ENCODE measurements at places on chromosomes 7 and 10. TPM values are rescaled to one million over a fixed set of nuclear protein-coding genes. Genes with fewer than 3 reads are reported as not detected.

DNA sequence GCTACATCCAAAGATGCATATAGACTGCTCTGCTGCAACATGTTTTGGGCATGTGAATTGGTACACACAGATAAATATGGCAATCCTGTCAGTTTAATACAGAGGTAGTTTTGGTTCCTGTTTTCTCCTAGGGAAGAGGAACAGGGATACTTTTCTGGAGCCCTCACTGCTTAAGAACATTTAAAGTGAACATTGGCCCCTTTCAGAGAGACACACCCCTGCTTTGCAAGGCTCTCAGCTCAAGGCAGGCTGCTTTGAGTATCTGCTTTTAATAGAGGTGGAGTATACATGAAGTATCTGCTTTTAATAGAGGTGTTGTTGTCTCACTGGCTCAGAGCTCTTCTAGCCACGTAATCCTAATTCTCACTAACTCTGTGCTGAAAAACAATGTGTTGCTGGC, 38.9 kb downstream of the CYP51A1 start:
- DNase-seq, result no peak

- no peak for DNase-seq
Measured at GRCh38 chr7:153193144-153193595, 433.6 kb downstream of the ACTR3B start.

- DNase-seq, result no peak
Measured at GRCh38 chr10:21337171-21337792, 188.2 kb downstream of the SKIDA1 start.

DNA sequence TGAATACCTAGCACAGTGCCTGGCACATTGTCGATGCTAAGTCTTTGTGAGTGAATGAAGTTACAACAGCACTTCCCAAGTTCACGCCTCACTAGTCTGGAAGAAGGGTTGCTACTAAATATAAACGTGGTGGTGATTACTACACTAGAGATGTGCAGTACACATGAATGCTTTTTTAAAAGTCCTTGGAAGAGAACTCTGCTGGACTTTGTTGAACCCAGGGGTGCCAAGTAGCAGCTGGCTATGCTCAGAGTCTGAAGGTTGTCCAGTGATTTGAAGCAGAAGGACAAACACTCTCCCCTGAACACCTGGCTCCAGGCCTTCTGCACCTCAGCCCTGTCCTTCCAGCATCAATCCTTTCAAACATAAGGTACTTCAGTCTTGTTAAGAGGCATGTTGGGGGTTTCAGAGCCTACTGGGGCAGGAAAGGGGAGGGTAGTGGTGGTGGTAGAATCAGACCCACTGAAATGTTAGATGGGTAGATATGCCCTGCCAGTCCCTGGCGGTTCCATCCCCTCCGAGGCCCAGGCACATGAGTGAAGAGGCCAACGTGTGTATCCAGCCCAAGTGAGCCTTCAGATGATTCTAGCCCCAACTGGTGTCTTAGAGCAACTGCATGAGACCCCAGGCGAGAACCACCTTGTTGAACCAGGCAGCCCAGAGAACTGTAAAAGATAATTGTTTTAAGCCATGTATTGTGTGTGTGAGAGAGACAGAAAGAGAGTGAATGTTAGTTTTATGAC, 94.4 kb downstream of the TAX1BP1 start:
- no peak for DNase-seq

DNA sequence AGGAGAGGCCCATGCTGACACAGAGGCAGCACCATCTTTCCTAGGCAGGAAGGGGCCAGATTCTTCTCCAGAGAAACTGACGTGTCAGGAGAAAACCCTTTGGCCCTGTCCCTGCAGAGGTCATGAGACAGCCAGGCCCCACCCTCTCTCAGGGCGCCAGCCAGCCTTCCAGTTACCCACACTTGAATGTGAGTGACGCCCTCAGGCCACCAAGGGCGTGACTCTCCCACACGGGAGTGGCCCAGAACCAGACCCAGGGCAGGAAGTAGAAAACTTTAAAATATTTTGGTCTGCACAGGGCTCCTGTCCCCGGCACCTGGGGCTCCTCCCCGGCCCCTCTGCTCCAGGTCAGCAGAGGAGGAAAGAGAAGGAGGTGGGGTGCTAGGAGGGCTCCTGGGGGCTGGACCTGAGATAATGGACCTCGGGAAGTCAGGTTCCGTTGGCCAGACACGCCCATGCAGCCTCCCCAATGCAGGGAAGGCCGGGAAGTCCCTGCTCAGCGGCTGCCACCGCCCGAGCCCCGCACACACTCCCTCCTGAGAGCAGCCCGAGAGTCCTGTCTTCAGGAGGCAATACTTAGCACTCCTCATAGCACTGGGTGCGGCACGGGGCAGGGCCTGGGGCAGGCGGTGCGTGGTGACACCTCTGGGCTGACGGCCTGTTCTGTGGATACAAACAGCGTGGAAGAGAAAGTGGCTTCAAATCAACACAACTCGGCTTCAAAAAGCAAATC, 67.0 kb upstream of the CFAP46 start:
- DNase-seq, result no peak

GRCh38 chr7:5036446-5036845, 9.2 kb upstream of the RBAK start:
- no peak for DNase-seq

GRCh38 chr7:2728316-2729030, 40.5 kb downstream of the AMZ1 start:
- DNase-seq, result no peak

GRCh38 chr10:62817766-62818425, 1.7 kb upstream of the EGR2 start:
- no peak for DNase-seq

DNA sequence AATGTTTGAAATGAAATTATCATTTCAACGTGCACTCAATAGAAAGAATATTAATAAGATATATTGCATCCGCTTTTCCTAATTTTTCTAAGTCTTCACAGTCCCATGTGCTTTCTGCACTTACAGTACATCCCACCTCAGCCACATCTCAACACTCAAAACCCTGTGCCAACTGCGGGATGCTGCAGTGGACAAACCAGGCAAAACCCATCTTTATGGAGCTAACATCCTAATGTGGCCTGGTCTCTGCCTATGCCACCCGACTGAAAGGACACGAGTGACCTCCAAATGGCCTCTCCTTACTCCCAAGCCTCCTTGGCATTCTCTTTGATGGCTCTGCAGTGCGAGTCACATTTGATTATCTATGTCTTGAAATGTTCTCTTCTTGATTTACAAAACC, 57.4 kb upstream of the ADRB1 start:
- DNase-seq, result no peak

DNA sequence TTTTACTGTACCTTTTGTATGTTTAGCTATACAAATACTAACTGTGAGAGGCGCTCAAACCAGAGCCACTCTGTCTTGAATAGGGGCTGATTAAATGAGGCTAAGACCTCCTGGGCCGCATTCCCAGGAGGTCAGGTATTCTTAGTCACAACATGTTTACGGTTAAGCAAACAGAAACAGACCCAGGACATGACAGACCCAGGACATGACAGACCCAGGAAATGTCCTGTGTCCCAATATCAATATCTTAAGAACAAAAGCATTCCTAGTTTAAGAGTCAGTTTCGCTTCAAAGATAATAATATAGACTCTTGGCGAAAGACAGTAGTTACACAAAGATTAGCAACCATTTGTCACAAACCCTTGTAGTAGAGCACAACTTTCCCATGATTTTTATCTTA, 304.5 kb downstream of the CCSER2 start:
- DNase-seq, result no peak

DNA sequence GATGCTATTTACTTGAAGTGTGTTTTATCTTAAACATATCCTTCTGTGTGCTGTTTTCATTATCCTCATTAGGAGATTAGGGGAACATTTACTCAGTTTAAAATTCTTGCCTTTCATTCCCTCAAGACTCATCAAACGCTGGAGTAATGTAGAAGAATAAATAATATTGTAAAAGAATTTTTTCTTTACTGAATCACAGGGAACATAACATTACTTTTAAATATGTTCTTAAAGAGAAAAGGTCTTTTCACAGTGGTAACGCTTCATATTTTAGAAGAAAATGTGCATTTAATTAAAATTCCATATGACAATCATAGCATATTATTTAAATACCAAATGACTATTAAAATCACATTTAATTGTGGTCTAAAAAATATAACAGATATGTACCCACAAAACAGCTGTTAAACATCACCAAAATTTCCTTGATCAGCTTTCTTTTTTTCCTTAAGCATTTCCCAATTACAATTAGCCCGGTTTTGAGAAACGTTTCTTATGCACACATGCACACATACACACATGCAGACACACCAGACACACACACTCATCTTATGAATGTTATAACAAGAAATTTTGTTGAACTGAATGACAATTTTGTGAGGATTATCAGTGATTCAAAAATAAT, 102.0 kb upstream of the GLI3 start:
- no peak for DNase-seq

DNA sequence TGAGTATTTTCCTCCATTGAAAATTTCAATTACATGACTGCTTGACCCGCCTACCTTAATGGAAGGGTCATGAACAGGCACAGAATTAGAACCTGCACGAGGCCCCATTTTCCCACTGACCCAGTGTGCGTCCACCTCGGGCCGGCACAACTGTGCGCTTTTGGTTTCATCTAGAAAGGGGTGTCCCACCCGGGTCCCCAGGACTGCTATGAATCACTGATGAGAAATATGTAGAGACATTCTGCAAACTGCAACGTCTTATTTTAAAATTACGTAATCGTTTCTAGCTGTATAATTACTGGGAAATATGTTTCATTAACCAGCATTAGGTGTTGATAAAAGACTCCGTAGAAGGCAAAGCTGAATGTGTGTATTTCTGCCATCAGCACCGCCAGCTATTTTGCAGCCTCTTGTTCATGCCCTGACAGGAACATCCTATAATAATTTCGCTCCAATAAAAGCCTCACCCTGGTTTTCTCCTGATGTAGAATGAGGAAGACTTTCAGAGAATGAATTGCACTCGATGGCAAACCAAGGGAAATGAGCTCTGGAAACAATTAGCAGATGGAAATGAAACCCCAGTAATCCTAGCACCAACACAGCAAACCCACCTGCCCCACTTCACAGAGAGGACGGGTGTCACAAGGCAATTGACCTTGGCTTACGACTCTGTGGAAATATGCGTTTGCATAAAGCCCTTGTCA, 562.1 kb downstream of the DNAJB6 start:
- no peak for DNase-seq

DNA sequence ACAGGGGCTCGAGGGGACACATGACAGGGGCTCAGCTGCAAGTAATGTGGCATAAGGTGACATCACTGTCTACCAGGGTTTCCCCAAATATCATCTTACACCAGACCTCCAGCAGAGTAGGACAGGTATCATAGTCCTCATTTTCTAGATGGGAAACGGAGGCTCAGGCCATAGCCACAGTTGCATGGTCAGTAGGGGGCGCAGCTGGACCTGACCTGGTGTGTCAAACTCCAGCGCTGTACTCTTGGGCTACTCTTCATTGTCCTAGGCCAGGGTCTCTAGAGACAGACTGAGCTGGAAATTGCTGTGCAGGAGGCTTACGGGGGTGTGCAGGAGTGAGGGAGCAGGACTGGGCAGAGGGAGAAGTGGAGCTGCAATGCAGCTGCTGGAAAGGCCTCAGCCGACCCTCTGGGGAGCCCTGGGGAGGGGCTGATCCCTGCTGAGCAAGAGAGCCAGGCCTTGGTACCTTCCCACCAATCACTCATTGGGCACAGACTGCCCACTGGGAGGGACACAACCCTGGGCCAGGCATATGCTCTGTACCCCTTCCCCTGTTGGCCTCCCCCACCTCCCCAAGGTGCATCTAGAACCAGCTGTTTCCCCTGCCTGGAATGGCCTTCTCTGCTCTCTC, 89.9 kb downstream of the CDH23 start:
- DNase-seq, result no peak

DNA sequence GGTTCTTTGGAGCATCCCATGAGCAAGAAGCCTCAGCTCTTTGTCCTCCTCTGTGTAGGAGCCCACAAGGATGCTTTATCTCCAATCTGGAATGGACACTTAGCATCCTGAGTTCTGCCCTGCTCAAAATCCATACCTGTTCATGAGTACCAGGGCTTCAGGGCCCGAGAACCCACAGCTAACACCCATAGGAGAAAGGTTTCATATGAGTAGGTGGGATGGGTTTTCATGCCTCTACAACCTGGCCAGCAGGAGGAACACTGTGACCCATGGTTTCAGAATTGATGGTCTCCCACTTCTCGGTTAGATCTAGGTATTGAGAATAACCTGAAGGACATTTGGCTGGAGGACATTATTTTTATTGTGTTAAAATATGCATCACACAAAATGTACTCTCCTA, 57.8 kb downstream of the TBXAS1 start:
- no peak for DNase-seq

DNA sequence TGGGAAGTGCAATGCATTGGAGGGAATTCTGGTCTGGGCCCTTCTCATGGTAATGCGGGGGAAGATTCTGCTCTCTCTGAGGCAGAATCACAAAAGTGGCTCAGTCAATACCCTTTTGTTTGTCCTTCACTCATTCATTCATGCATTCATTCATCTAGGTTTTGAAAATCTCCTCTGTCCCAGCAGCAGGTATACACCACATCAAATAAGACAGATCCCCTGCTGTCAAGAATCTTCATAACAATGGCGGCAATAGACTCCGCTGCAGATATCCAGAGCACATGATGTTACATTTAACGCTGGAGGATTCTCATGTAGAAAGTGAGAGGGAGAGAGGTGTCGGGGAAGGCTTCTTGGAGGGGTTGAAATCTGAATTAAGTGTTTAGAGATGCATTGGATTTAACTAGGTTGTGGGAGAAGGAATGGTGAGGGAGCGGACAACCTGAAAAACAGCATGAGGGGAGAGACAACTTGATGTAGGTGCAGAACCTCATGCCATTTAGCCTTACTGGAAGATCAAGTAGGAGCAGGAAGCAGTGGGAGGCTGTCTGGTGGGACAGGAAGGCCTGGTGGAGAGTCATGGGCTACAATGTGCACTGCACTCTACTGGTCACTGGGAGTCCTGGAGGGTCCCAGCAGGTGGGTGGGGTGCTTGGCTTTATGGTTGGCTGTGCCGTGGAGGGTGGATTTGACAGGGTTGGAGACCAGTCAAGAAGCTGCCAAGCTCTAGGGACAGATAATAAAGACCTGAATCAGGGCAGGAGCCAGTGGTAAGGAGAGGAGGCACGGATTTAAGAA, 5.2 kb upstream of the FAM180A start:
- DNase-seq, result no peak

DNA sequence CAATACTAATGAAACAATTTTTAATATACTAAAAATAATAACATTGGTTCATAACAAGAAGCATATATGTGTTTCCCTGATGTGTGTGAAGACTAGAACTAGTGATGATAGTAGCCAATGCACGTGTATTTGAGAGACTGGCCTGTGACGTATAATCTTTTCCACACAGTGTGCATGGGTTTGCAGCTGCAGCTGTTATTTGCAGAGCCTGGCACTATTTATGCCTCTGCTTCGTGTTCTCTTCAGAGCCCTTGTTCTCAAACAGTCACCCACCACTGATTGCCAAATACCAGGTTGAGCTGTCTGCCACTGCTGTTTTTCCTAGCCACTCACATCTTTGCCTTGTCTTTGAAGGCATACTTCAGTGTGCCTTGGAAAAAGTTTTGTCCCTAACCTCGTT, 531.7 kb downstream of the ETV1 start:
- DNase-seq, result no peak

STAG3 gene
- 21.2 TPM for polyA plus RNA-seq

NRG3 gene
- 0.06 TPM for polyA plus RNA-seq

GJD4 gene
- 4.2 TPM for polyA plus RNA-seq

CSGALNACT2 gene
- polyA plus RNA-seq, result 23.9 TPM

MYL10 gene
- polyA plus RNA-seq, result 23.1 TPM

BUD31 gene
- 68.8 TPM for polyA plus RNA-seq

TACC2 gene
- polyA plus RNA-seq, result 122 TPM

CHCHD2 gene
- 228 TPM for polyA plus RNA-seq

Data from forelimb muscle (tissue), 1 donor.